ENCODE measurements at places on chromosomes 4 and X.

DNA sequence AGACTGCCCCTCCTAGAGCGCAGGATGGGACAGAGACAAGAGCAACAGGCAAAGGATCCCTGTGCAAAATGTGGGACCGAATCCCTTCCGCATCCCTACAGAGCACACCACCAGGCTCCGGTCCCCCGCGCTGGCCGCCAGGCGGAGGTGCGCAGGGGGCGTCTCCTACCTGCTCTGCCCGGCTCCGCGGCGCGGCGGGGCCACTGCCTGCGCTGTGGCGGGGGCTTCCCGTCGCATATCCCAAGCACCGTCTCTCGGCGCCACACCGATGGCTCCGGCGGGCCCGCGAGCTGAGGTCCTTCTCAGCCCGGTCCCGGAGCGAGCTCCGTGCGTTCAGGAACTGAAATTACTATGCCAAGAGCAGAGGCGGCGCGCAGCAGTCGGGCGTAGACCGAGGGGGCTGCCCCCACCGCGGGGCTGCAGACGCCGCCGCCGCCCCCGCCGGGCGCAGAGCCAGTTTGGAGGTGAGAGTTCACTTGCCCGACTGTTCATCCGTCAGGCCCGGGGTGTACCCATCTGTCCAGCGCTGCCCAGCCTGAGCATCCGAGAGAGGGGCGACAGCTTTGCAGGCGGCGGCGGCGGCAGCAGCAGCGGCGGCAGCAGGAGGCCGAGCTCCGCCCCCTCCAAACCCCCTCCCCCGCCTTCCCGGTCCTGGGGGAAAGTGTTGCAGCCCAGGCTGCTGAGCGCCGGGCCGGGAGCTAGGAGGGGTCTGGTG, at the start of gene GPRIN3:
Gene GPRIN3 (minus strand): TSS at position 355 of the 715 bp plus-strand sequence. CDS start 57,690 bp downstream, outside the sequence.
- no peak for DNase-seq

DNA sequence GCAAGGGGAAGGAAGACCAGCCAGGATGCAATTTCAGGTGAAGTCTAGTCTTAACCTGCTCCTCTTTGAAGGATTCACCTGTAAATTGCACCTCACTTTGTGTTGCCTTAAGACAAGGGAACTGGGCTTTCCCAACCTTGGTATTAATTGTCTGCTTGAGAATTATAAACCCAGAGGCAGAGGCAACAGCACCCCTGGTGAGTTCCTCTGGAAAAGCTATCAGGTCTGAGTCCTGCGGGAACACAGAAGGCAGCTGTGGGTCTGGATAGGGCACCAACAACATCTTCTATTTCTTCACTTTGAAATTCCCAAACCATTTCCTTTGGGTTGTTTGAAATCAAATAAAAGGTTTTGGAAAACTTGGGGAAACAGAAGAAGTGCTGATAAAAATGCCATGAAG, 109.2 kb upstream of the NPY2R start:
- DNase-seq, result no peak

DNA sequence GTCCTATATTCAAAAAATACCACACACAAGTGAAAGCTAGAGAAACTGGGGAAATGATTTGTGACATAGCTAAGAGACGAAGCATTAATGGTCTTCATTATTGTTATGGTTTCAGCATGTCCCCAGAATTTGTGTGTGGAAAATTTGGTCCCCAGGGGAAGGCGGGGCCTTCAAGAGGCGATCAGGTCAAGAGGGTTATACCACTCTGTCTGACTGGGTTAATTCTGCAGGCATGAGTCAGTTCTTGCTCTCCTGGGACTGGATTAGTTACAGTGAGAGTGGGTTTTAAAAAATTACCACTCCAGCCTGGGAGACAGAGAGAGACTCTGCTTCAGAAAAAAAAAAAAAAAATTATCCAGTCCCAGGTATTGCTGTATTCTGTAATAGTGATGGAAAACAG, 2.1 kb upstream of the MTNR1A start:
- no peak for DNase-seq

DNA sequence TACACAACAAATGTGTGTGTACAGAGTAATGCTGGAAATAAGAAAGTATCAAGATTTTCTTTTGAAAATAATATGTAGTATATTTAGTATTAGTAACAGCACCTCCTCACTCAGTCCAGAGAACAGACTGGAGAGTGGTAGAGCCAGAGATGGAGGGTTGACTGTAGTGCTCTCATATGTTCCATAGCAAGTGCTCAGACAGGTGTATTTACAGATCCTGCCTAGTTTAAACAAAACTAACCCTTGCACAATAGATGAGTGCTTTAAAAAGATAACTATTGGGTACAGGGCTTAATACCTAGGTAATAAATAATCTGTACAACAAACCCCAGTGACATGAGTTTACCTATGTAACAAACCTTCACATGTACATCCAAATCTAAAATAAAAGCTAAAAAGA, 381.0 kb upstream of the EMCN start:
- no peak for DNase-seq

- DNase-seq, result peak; percentile 82
Observed at GRCh38 chrX:154478728-154479622, at the start of gene LAGE3. Gene LAGE3 (minus strand): TSS chrX:154479281. CDS start chrX:154478915, 366 bp downstream.

DNA sequence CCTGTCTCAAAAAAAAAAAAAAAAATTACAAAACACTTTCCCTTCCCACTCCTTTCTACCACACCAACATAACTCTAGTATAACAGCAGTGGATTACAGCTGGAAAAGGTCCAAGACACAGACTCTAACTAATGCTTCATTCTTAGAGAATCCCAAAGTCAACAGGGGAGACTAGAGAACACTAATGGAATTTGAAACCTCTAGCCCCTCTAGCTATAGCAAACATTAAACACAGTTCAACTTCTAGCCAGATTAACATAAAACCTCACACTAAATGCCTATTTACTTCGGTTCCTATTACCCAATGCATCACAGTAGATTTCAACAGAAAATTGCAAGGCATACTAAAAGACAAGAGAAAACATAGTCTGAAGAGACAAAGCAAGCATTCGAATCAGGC, 10.5 kb upstream of the DHX15 start:
- no peak for DNase-seq

Measured in Jurkat, Clone E6-1 (cell line).